ENCODE measurements at places on chromosomes 1 and 21.

- no peak for DNase-seq
Observed at GRCh38 chr1:77228836-77229235, 9.6 kb upstream of the PIGK start.

- no peak for DNase-seq
Observed at GRCh38 chr1:24206083-24206464, 19.0 kb upstream of the IFNLR1 start.

DNA sequence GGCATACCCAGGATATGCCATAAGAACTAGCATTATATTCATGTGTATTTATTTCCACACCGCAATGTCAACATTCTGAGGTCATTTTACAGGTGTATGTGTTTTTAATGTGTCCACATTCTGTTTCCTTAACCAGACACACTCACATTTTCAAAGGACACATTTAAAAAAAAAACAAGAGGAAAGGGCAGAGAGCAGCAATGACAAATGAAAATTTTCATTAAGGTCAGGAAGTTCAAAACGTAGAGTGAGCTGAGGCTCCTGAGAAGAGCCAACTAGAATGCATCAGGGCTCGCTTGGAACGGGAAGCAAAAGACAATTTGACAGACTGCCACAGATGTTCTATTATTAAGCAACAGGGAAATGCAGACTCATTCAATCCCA, 4.8 kb upstream of the GNPAT start:
- DNase-seq = no peak

DNA sequence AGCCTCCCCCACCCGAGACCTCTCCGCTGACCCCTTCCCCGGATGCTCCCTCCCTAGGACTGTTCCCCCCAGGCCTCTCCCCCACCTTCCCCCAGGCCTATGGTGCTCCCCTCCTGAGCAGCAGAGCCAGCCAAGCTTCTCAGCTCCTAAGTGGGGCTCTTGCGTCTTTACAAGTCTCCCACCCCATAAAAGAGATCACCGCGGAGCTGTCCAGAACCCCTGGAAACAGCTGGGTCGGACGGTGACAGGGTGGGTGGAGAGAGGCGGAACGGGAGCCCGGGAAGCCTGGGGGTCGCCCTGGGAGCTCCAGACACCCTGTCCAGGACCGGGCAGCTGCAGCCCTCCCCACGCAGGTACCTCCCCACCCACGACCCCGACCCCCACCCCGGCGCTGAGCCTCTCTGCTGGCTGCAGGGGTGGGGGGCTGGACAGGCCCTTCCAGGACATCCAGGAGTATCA, 61.2 kb downstream of the WNT9A start:
- DNase-seq = no peak

DNA sequence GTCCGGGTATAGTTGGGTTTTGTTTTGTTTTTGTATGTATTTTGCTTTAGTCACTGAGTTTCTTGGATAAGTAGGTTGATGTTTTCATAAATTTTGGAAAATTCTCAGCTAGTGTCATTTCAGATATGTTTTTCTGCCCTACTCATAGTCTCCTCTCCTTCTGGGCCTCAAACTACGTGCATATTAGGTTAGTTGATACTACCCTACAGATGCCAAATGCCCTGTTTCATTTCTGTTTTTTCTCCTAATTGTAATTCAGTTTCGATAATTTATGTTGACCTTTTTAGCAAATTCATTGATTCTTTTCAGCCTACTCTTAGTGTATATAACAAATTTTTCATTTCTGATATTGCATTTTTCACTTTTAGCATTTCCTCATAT, 268.6 kb upstream of the RGS18 start:
- no peak for DNase-seq

- DNase-seq = no peak
Observed at GRCh38 chr1:88612292-88612691, 71.8 kb upstream of the PKN2 start.

DNA sequence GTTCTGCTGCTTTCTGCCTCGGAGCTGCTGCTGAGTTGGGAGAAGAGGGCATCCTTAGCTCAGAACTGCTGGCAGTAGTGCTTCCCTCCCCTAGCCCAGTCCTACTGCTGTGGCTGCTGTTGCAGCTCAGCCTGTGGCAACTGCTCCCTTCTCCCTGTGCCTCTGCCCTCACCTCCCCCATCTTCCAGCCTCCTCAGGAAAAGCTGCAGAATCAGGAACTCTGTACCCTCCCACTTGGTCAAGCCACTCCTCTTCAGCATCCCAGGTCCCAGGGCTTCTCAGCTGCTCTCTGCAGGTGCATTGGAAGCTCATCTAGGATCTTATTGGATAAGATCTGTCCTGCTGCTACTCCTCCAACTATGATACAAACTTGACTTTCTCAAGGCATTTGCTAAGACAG, 316.7 kb downstream of the BRINP2 start:
- no peak for DNase-seq

DNA sequence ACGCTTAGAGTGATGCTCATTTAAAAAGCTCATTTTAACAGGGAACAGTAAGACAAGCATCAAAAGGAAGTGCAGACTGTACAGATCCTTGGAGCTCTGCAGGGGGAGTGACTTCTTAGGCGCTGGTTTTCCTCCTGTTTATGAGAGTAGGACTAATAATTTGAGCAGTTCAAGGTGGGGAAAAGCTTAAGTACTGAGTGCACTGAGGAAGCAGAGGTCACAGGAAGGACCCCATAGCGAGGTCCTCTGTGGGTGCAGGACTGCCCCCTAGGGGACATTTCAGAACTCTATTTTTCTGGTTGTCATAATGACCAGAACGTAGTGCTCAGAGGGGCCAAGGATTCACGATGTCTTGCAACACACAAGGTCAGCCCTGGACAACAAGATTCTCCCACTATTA, 112.1 kb downstream of the HLCS start:
- DNase-seq = no peak

DNA sequence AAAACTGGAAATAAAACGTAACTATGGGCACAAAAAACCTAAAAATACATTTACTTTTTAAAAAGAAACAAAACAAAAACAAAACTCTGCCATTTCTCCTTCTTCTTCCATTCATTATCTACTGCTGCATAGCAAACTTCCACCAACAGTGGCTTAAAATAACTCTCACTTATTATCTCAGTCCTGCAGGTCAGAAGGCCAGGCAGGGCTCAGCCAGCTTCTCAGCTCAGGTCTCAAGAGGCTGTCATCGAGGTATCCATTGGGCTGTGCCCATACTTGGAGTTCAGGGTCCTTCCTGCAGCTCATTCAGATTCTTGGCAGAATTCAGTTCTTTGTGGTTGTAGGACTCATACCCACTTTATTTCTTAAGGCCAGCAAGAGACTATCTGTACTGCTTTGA, 352.7 kb upstream of the PLD5 start:
- no peak for DNase-seq

- no peak for DNase-seq
Observed at GRCh38 chr1:105485207-105485606, 1571.3 kb upstream of the PRMT6 start.

DNA sequence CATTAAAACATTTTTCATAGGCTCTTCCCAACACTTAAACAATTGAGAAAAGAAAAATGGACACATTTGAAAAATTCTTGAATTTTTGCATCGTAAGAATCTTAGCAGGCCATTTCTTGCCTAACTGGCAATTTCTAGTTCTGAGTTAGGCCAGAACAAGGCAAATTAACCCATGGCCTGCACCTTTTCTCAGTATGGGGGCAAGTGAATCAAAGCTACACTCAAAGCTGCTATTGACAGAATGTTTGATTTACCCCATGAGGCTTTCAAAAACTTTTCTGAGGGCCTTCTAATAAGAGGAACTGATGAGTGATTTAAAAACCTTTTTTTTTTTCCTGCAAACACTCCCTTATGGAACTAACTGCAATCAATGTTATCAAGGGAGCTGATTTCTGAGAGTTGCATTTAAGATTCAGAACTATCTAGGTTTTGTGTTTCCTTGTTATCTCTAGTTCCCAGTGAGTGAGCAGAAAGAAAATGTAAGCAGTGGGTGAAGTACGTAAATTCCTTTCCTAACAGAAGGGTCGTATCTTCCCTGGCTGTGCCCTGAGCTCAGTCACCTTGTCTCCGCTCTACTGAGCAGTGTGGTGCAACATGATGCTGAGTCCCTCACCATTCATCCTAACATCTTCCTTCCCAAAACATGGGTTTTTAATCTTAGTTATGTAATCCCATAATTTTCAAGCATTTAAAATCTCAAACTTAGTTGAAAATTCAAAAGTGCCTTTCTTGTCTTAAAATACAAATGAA, 353.7 kb downstream of the DPYD start:
- DNase-seq = no peak

- DNase-seq = no peak
Observed at GRCh38 chr1:57620605-57621004, 196.7 kb upstream of the DAB1 start.

- no peak for DNase-seq
Observed at GRCh38 chr1:168689726-168690602, 39.0 kb downstream of the DPT start.

GRCh38 chr1:2980073-2980791, 41.0 kb upstream of the ACTRT2 start:
- no peak for DNase-seq

- no peak for DNase-seq
Observed at GRCh38 chr1:182415789-182416188, 15.3 kb upstream of the TEDDM1 start.

- DNase-seq = no peak
Observed at GRCh38 chr1:21648352-21648730, 20.8 kb downstream of the RAP1GAP start.

GRCh38 chr1:243320224-243320623, 64.4 kb downstream of the SDCCAG8 start:
- no peak for DNase-seq

GRCh38 chr1:59122527-59122926, 174.4 kb upstream of the FGGY start:
- no peak for DNase-seq

- no peak for DNase-seq
Observed at GRCh38 chr1:203366476-203366875, 15.6 kb upstream of the FMOD start.

DNA sequence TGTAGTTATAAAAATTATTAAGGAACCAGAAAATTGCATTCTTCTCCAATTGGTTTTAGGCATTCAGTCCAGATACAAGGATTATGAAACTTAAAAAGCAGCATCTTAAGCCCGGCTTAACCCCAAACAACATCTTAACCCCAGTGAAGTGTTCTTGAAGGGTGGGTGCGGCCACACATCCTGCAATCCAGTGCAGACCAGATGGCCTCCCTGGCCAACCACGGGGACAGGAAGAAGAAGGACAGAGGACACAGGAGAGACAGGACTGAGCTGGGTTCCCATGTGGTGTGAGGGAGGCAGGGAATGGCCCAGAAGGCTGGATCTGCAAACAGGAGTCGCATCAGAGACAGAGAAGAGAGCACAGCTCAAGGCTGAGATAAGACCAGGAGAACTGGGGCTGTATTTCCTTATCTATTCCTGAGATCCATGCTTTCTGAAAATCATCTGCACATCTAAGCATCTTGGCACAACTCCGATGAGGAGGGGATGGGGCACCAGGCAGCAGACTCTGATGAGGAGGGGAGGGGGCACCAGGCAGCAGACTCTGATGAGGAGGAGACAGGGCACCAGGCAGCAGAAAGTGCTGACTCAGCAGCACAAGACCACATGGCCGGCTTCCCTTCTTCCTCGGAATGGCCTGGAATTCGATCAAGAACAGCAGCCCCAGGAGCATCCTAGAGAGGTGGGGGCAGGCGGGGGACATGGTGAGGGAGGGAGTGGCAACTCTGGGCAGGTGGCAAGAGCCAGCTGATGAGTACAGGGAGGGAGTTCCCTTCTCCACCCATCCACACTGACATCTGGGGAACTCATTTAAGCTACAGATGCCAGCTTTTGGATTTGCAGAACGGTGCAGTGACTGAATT, 26.6 kb downstream of the ABCG1 start:
- no peak for DNase-seq

GRCh38 chr1:150015651-150016131, 5.2 kb upstream of the OTUD7B start:
- DNase-seq = no peak

- no peak for DNase-seq
Observed at GRCh38 chr1:158700552-158700951, at the start of gene OR6K2. Gene OR6K2, minus strand, starts transcription at chr1:158700652. Its CDS starts 0 bp downstream, at chr1:158700652.

All from naive thymus-derived CD8-positive, alpha-beta T cell (primary cell).